Astrocyte (in vitro differentiated cells and primary cell): ENCODE measurements at places on chromosomes 12 and 14.

DNA sequence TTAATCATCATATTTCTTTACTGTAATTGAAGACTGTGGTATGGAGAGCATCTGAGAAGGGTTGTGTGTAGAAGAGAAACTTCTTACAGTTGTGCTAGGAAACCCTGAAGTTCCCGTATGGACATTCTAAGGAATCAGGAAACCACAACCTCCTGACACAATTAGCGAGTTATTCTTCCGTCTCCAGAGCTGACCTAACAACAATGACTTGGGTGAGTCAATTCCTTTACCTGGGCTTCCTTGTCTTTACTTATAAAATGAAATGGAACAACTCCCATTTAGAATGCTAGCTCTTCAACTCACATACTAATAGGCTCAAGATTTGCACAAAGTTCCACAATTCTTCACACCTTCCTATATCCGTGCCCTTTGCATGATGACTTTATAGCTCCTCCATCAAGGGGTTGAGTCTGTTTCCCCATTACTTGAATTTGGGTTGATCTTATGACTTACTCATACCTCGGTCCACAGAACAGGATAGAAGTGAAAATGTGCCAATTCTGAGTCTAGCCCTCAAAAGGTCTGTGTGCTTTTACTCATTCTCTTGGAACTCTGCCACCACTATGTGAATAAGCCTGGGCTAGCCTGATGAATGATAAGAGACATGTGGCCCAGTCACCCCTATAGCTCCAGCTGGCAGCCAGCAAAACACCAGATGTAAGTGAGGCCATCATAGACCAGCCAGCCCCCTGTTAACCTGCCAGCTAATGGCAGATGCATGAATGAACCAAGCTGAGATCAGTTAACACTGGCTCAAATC lies 459.4 kb downstream of the ETNK1 start:
- DNase-seq: peak; percentile 99

- DNase-seq: no peak
These were observed 23.8 kb downstream of the SPTB start for GRCh38 chr14:64855721-64856528.

GRCh38 chr12:66030217-66030781 lies 100.3 kb downstream of the LLPH start:
- DNase-seq: no peak

DNA sequence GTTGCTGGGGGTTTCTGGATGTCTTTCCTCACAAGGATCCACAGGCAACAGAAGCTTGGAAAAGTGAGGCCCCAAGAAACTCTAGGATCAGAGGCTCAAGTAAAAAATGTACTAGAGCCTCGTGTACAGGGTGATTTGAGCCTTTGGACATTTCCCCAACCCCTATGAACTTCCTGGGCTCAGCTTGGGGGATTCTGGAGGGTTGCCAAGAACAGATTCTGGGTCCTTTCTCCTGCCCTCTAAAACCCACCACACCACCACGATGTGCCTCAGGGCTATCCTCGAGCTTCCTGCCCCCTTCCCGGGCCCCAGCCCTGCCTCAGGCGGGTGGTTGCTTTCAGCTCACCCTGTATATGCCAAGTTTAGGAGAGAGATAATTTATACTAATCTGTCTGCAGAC lies 583 bp downstream of the FAM186B start:
- no peak for DNase-seq

DNA sequence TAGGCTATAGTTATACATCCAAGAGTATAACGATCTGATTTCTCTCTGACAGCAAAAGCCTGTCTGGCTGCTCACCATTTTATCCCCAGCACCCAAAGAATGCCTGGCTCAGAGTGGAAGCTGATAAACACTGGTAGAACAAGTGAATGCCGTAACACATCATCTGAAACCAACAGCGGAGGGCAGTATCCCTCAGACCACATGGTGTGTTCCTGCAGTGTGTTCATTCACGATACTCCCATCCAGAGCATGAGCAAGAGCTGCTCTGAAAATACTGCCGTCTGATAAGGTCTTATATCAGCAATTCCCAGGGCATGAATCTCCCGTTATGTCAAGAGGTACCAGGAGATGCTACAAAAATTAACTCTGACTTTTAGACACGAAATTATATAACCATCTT lies 95.9 kb downstream of the TTC7B start:
- DNase-seq: no peak

DNA sequence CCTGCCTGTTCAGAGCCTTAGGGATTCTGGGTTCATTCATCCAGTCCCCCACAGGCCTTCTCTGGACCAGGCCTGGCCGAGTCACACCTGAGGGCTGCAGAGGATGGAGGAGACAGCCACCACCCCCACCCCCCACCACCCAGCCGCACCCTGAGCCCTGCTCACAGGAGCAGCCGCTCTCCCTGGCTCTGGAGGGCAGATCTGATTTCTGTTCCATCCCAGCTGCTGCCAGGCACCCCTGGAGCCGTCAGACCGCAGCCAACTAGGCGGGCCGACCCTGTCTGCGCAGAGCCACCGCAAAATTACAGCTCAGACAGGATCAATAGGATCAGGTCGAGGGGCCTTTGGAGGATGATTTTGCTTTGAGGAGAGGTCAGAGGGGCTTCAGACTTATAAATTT lies 154.6 kb upstream of the MYL2 start:
- DNase-seq: no peak

GRCh38 chr14:38469156-38469555 lies 213.3 kb upstream of the CLEC14A start:
- no peak for DNase-seq

DNA sequence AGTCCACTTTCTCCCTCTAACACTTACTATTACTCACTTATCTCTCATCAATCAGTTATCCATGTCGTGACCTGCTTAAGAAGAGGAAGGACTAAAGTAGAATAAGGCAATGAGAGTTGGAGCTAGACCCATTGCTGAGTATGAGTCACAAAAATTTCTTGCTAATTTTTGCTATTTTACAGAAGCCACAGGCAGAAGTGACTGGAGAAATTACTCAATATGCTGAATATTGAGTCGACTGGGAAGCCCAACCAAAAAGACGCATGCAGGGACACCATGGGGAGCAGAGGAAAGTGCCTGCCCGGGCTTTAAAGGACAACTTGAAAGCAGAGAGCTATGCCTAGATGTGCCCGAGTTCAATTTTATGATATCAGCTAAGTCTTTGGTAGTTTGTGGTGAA lies 115.4 kb upstream of the FOXG1 start:
- DNase-seq: peak; percentile 88

DNA sequence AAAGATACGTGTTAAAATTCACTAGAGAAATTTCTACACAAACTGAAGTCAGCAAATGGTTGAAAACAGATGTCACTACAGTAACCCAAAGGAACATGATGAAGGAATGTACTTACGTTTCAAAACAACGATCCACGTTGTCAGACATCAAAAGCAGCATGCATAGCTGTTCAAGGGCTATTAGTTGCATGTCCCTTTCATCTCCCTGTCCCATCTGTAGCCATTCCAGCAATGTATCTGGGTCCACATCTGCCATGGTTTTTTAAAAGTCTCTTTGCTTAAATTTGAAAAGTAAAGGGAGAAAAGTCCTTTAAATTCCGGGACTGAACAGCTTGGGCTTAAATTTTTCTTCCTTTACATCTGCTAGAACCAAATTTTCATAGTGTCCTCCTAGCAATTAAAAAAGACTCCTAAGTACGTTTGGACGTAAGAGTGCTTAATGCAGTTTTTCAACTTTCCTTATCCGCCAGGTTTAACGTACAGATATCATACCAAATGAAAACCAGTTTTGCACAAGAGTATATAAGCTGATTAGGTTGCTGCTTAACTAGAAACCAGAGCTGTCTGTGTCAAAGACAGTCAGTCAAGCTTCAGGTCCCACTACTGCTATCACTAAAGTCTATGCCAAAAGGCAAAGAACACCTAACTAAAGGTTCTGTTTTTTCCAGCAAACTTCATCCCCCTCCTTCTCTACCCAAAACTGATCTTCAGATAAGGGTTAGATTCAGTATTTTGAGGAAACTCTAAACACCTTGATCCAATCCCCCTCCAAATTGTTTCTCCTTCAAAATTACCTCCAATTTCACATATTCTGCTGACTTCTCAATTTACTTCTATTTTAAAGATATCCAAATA lies 1.7 kb downstream of the HECTD1 start:
- DNase-seq: peak; percentile 75

- no peak for DNase-seq
These were observed 286.6 kb upstream of the KITLG start for GRCh38 chr12:88866881-88867280.

DNA sequence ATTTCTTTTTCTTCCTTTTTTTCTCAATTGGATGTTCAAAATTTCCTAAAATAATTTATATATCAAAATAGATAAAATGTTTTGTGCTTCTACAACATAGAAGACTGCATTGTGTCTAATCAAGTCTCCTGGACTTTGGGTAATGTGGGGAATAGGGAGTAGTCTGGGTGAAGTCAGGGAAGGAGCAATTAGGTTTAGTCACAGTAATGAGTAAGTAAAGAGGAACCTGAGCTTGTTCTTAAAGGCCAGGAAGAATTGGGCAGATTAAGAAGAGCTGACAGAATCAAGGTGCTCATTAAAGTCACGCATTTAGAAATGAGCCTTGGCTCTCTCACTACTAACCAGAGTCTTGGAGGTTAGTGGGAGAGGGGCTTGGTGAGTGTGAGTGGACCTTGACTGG lies 233.3 kb upstream of the SSTR1 start:
- no peak for DNase-seq

DNA sequence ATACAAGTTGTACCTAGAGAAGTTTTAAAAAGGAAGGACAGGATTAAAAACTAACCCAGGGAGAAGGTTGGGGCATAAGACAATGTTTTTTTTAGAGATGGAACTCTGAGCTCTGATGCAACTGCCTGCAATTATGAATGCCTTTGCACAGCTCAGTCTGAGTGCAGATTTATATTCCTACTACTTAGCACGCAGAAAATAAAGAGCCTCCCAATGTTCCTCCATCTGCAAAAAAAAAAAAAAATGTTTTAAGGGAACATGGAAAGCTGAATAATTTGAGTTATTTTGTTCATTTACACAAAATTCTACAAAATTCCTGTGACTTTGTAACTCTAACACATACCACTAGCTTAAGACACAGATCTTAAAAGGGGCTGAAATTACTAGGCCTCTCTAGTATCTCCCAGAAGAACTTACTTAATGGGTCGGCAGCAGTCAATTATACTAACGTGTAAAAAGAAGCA lies 15.7 kb downstream of the CLIP1 start:
- DNase-seq: no peak

GRCh38 chr12:47758834-47759690 lies at the start of gene RAPGEF3:
Gene RAPGEF3 (minus strand): TSS chr12:47758880. CDS start chr12:47758556, 324 bp downstream.
- DNase-seq: peak; percentile 66

DNA sequence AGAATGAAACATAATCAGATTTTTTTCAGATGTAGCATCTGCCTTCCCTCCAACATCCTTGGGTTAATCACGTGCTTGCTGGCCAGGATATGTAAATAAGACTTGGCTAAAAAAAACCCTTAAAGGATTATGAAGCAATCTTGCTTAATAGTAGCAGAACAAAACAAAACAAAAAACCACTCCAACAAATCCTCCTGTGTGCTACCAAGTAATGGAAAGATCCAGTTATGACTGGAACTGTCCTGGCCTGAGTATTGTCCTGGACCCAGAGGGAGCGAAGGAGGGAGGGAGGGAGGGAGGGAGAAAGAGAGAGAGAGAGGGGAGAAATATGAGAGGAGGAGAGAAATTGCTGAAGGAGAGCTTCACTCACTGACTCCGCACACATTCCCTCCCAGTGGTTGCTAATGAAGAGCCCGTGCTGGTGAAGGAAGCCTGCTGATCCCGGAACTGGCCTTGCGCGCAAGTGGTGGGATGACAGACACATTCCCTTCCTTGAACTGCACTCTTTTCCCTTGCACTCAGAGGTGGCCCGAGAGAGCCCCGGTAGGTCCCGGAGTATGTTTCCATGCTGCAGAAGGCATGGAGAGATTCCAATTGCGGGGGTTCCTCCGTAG lies 57.2 kb downstream of the HMGA2 start:
- peak; percentile 55 for DNase-seq

- DNase-seq: no peak
These were observed 31.4 kb downstream of the FGD6 start for GRCh38 chr12:95185854-95186253.

GRCh38 chr12:96241846-96242256 lies 47.7 kb downstream of the ELK3 start:
- peak; percentile 79 for DNase-seq

GRCh38 chr14:100557658-100558057 lies 29.6 kb downstream of the BEGAIN start:
- DNase-seq: peak; percentile 35

DNA sequence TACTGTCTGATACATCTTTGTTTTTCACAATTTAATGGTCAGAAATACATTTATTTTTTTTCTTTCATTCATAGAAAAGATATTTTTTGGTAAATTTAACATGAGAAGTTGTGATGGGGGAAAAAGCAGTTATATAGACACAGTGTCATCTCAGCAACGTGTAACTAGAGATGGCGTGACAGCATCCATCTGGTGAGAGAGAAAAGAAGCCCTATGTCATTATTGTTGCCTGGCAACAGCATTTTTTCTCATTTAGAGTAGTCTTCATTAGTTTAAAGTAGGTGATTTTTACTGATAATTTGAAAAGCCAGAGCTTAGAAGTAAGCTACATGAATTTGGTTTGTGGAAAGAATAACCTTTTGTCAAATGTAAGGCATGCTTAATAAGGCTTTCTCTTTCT lies 128.6 kb downstream of the ACSS3 start:
- DNase-seq: no peak

- DNase-seq: no peak
These were observed 7.5 kb upstream of the KRT1 start for GRCh38 chr12:52687497-52688385.

DNA sequence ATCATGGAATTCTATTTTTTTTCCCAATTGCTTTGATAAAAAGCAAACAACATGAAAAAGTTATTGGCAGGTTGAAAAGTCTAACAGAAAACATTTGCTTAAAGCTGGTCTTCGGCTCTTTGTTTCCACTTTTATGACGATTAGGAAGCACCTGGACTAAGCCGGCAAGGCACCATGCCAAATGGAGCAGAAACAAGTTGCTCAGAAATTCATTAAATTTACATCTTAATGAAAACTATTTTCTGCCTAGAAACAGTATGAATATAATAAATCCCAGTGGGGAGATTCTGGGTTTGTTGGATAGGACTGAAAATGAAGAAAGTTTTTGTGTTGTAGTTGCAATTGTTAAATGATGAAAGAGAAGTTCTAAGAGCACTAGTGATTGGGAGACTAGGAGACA lies 51.4 kb upstream of the OR9K2 start:
- no peak for DNase-seq

GRCh38 chr14:96686126-96686525 lies 111.1 kb upstream of the VRK1 start:
- DNase-seq: no peak

- DNase-seq: peak; percentile 36
These were observed 6.2 kb upstream of the PTGER2 start for GRCh38 chr14:52307905-52308304.

DNA sequence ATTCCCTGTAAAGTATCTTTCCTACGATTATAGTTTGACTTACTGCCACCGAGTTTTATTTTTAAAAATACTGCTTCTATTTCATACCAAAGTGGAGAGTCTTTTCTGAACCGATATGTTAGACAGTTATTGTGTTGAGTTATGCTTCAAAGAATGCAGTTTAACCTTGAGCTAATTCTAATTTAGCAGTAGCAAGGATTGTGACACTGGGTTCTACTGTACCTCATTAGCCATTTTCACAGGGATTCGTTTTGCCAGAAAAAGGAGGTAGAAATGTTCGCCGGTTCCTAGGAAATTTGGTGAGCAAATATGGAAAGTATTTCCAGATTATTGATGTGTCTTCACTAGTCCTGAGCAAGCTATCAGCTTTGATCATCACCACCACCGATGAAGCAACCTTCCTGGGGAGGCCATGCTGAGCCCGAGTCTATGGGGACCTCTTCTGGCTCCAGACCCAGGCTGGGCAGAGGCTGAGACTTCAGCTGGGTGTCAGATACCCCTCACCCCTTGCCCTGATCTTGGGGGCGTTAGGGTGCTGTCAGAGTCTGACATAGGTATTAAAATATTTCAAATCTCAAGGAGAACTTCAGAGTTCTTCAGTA lies 13.6 kb downstream of the GLRX5 start:
- DNase-seq: no peak
